Stimulated activated CD4-positive, alpha-beta T cell treated with anti-CD3 and anti-CD28 coated beads, TNF-alpha, amount 100 ng/mL, for 4 hours (primary cell): ENCODE measurements at places on chromosomes 6 and 20.

- DNase-seq, result no peak
Observed at GRCh38 chr6:166206510-166207283, 39.0 kb upstream of the TBXT start.

DNA sequence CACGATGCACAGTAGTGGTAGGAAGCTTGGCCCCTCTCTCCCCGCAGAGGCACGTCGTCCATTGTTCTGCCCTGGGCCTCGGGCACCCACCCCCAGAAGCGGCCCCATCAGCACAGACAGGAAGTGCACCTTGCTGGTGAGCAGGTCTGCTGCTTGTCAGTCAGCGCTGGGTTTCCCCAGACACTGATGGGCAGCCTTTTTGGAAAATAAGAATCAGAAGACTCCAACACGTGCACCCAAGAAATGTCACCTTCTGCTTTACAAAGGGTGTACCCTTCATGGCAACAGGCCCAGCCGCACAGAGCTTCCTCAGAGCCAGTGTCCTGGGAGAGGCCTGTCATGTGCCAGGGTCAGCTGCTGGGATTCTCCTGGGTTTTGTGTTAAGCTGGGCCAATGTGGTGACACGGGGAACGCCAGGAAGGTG, 34.7 kb upstream of the IRF4 start:
- no peak for DNase-seq

DNA sequence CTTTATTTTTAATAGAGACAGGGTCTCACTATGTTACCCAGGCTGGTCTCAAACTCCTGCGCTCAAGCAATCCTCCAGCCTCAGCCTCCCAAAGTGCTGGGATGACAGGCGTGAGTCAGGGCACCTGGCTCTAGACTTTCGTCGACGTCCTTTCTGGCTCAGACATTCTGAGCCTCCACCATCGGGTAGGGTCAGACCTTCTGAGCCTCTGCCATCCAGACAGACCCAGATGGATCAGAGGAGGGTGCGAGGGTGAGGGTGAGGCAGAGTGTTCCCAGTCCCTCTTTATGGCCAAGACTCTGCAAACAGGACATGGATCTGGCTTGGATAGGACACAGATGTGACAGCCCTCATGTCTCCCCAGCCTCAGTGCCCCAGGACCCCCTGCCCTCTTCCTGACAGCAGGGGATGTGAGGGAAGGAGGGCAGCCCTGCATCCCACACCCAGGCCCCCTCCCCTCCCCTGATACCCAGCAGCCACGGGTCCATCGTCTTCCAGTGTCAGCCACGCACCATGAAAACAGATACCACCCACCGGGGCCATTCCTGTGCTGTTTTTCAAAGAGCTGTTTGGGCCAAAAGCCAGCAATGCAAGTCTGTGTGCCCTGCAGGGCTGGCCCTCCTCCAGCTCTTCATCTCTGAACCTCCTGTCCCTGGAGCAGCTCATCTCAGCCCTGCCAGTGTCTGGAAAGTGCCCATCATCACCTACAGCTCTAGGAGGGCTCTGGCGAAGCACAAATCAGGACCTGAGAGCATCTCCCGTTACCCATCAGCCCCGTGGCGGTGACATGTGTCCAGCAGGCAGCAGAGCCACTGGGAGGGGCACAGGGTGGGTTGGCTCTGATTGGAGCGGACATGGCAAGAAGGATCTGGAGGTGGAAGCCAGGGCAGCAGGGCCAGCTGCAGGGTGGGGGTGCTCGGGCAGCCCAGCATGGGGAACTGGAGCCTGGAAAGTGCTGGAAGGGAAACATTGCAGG, 208.4 kb downstream of the PREX1 start:
- no peak for DNase-seq

DNA sequence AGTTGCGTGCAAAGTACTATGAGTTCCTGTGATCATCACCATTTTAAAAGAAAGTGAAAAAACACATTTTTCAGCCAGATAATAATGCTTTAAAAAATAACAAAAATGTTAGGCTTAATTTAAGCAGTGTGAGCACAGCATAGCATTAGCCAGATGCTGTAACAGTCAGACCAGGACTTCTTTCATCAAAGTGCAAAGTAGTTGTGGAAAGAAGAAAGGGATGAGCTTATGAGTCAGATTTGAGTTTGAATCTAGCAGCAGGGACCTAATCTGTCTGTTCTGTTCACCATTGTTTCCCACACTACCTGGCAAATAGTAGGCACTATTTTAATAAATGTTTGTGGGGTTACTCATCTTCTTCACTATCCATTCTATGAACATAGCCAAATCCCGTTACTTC, 70.1 kb downstream of the KLHL32 start:
- DNase-seq, result no peak

GRCh38 chr20:61801857-61802442, 263.7 kb downstream of the TAF4 start:
- no peak for DNase-seq

GRCh38 chr20:44540834-44541233, 19.0 kb upstream of the SERINC3 start:
- no peak for DNase-seq

DNA sequence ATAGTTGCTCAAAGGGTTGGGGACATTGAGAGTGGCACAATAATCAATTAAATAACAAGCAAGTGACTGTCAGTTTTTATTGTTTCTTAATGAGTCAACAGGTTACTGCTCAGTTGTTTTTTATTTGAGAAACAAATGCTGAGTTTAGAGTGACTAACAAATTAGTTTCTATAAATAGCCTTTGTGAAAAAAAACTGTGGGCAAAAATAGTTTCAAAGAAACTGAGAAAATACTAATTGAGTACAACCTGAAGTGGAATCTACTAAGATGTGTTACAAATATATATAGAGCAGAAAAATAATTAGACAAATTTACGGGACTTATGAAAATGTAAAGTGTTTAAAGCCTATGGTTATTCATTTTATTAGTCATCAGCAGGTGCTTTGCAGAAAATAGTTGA, 22.3 kb downstream of the BEND6 start:
- no peak for DNase-seq

DNA sequence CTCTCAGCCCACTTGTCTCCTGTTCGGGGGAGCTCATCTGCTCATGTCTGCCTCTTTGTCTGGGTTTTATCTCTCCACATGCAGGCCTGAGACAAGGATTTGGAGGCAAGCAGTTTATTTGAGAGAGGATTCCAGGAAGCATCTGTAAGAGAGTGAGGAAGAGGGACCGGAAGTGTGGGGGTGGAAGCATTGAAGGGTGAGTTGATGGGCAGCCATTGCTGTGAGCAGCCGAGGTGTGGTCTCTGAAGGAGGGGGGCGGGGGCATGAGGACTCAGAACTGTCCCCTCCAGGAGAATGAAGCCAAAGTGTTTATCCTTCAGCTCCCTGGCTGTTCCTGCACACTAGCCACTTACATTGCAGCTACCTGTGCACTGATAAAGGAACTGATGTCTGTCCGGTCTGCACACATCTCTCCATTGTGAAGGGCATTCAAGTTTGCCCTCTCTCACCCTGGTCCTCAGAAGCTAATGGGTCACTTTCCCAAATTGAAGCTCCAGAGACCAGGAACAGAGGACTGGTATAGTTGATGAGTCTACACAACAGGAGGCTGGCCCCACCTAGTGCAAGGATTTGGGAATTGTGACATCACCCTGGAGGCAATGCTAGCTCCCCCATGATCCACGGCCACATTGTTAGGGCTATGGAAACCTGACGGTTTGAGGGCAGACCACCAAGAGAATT, 100.5 kb upstream of the FOXA2 start:
- DNase-seq, result no peak

DNA sequence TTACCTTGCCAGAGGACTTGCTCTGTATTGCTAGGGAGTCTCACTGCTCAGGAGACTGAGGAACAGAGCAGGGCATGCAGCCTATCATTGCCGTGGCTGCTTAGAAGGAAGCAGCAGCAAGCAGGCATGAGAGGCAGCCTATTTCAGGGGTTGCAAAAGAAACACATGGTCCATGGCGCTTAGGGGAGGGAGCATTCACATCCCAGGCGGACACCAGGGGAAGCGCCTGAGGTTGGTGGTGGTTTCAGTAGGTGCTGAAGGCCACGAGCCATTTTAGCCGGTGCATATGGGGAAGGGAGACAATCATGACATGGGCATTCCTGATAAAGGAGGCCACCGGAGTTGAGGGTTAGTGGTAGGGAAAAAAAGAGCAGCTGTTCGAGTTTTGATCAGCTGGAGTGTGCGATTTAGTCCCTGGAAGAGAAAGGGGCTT, 20.9 kb downstream of the FARS2 start:
- DNase-seq, result no peak

- DNase-seq, result peak; percentile 68
Observed at GRCh38 chr6:3251462-3252314, 7.1 kb upstream of the PSMG4 start.

- DNase-seq, result no peak
Observed at GRCh38 chr6:112464901-112465665, 118.0 kb downstream of the RFPL4B start.

GRCh38 chr6:139250296-139251044, 41.3 kb downstream of the TXLNB start:
- peak; percentile 9 for DNase-seq

GRCh38 chr6:152669895-152670294, 27.8 kb upstream of the MYCT1 start:
- no peak for DNase-seq

- DNase-seq, result no peak
Observed at GRCh38 chr6:29112135-29112534, 4.3 kb downstream of the OR2J3 start.

GRCh38 chr20:40970218-40970617, 58.4 kb upstream of the TOP1 start:
- no peak for DNase-seq

DNA sequence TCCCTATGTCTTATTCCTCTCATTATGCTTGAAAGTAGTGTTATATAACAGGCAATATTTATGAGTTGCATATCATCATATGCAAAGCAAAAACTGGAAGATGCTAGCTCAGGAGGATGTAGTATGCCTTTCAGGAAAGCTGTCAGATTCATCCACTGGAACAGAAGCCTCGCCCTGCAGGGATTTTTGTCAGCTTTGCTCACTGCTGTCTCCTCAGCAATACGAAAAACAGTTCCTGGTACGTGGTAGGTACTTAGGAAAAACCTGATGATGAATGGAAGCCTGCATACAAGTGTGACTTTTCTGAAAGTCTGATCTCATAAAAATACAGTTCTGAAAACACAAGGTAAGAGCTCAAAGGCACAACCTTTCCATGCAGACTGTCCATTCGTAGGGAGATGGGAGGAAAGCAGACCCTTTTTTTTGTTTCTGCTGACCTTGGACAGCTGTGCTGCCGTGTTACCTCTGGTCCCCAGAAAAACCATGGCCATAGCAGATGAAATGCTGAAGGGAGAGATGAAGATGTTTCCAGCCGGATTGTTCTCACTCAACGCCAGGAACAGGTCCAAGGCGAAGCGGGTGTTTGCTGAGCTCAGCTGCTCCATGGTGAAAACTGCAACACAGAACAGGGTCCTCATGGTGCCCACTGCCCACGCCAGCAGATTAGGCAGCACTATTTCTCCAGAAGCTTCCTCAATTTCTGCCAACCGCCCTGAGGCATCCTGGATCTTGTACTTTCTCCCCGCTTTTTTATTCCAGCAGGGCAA, 1.5 kb downstream of the SERPINB1 start:
- DNase-seq, result no peak

GRCh38 chr6:100099189-100100074, 105.4 kb upstream of the MCHR2 start:
- no peak for DNase-seq

GRCh38 chr6:138157986-138158638, 3.6 kb upstream of the ARFGEF3 start:
- DNase-seq, result no peak

DNA sequence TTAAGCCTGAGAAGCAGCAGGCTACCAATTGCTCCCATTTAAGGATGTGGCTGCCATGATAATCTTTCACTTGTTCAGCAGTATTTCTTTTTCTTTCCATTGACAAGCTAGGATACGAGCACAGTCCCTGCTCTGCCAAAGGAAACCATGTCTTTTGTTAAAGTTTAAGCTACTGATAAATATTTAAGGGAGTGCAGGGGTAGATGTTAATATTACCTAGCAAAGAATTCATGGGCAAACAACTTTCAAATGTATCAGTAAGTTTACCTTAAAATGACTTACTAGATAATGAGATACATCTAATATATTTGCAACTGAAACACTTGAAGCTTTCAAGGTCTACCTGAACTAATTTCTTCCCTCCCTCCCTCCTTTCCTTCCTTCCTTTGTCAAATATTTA, 77.3 kb downstream of the OPN5 start:
- no peak for DNase-seq

DNA sequence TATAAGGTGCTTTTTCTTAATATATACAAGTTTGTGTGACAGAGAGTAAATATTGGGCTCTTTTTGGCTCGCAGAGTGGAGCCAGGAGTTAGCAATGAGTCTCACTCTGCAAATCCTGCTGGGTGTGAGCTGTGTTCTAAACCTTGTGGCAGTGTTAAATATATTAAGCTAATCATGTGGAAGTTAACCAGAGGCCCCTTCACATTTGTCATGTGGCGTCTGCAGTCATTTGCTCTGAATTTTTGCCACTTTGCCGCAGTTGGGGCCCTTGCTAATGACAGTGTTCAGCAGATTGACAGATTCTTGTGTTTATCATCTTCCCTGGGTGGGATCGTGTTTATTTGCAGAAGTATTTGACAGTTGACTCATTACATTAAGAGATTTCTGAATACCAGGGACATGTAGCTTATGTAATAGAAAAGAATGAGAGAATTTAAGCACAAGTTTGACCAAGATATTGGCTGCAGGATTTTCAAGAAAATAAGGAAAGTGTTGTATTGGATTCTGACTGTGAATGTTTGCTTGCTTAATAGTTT, 37.9 kb downstream of the SPATA2 start:
- no peak for DNase-seq

DNA sequence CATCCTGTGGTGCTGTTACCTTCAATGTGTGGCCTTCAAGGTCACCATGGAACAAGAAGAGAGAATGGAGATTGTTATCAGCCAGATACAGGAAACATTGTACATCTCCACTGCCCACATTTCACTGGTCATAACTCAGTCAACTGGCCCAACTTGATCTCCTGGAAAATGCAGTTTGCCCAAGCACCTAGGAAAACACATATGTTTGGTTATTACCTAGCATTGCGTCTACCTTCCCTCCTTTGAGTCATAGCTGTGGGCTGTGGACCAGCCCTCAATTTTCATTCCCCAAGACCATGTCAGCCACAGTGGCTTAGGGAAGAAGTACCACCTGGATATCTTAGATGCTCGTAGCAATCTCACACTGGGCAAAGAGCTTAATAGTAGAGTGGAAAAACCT, 513.4 kb downstream of the KIF16B start:
- no peak for DNase-seq
